GM23248 (cell line): ENCODE measurements at places on chromosomes 3 and 15.

GRCh38 chr15:43934480-43934879 lies 107.7 kb downstream of the WDR76 start:
- peak; percentile 65 for DNase-seq

DNA sequence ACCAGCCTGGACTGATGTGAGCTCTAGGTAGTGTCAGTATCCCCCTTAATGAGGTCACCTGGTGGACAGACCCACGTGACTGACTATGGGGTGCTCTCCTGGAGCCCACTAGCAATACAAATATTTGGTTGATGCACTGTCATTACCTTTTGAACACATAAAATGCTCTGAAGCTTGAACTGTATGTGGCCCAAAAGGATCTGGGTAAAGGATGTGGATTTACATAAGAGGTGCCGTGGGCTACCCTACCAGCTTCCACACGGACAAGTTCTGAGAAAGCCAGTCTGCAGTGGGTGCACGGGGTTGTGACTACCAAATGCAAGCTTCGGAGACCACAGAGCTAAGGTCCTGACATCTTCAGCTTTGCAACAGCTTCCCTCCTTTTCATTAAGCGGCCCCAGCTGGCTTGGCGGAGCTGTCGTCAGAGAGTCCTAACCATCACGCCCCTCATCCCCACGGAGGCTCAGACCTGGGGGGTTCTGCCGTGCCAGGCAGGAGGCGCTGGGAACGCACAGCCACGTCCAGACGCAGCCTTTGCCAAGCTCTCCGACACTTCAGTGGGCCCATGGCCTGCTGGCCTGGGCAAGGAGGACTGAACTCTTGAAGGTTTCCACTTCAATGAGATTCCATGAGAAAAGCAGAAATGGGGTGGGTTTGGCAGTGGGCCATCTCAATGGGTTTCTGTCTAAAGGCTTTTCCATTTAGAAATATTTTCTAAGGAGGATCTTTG lies 228.3 kb downstream of the ADAMTS17 start:
- no peak for DNase-seq

- no peak for DNase-seq
Observed at GRCh38 chr15:99149366-99149765, 44.5 kb downstream of the SYNM start.

GRCh38 chr3:123319760-123320159 lies 118.0 kb downstream of the SEC22A start:
- no peak for DNase-seq

- DNase-seq: peak; percentile 18
Observed at GRCh38 chr15:52466134-52466701, 62.5 kb downstream of the MYO5A start.
